Gastroesophageal sphincter (tissue), 4 donors: ENCODE measurements at places on chromosomes 7 and 10.

DNA sequence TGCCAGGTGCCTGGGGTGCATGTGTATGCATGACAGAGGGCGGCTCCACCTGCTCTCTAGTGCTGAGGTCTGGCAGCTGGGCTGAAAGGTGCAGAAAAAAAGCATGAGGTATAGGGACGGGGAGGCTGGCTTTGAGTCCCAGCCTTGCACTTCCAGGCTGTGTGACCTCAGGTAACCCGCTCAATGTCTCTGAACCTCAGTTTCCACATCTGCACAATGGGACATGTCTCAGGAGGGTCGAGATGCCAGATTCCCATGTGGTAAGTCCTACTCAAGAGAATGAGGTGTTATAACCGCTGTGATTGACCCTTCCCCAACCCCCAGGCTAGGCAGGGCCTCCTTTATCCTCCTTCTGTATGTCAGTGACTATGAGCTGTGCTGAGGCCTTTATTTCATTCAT, 48.8 kb downstream of the ARHGAP22 start:
- no peak for ATAC-seq

- ATAC-seq, result peak; percentile 18
Measured at GRCh38 chr7:42350801-42351200, 113.8 kb upstream of the GLI3 start.

GRCh38 chr10:103273041-103273441, 3.9 kb upstream of the INA start:
- peak; percentile 31 for ATAC-seq

DNA sequence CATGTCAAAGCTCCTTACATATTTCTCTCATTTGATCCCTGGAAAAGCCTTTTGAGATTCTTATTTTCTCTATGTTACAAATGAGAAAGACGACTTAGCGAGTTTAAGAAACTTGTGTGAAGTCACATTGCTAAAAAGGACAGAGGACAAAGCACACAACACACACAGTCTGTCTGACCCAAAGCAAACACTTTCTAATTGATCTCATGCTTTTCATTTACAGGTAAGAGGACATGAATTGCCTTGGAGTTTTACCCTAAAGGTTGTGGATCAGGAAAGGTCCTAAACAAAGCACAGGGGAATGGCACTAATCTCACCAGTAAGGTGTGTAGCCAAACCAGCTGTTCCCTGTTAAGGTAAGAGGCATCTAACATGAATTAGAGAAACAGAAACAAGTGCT, 18.7 kb downstream of the SLC35G1 start:
- ATAC-seq, result no peak
